ENCODE measurements at places on chromosomes 5 and 9.

- no peak for DNase-seq
Measured at GRCh38 chr9:16930578-16930977, 60.1 kb upstream of the BNC2 start.

DNA sequence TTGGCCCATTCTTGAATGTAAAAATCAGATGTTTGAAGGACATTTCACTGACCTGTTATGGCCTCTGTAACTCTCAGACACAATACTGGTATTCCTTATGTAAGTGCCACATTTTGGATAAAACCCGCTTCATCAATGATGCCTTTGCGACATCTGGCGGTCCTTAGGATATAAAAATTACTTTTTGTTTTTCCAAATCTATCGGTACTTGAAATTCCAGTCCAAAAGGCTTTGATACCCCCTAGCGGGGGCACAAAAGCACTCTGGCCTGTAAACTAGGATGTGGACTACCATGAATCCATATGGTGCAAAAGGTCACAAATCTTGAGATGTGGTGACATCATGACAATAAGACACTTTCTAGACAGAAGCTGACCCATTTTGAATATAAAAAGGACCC is 291.8 kb downstream of the KIAA0825 start:
- no peak for DNase-seq

DNA sequence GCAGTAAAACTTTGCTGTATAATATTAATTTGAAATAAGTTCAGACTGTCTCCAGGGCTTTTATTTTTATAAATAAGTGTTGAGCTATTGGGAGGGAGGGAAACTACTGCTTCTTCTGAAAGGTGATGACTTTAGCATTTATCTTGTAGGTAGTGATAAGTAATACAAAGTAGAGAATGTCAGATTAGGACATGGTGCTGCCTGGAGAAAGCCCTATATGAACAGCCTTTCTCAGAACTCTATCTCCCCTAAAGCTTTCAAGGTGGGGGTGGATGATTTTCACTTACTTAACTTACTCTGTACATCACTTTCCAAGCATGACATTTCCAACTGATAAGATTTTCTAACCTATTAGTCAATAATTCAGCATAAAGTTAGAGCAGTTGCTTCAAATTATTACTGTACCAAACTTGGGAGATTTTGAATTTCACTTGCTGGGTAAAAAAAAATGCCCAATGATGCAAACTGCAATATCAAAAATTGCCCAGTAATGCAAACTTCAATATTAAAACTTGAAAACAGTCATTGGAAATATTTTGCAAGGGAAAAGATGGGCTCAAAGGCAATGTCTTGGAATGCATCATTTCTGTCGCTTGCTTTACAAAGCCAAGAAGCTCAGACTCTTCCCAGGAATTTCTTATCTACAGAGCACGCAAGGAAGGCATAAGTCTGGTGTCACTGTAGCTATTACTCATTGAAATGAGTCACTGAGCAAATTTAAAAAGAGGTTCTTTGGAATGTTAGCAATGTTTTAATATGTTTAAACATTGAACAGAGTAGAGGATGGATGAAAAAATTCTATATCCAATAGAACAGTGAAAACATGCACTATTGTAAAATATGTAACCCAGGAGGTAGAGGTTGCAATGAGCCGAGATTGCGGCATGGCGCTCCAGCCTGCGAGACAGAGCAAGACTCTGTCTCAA is 569.5 kb downstream of the PSAT1 start:
- no peak for DNase-seq

DNA sequence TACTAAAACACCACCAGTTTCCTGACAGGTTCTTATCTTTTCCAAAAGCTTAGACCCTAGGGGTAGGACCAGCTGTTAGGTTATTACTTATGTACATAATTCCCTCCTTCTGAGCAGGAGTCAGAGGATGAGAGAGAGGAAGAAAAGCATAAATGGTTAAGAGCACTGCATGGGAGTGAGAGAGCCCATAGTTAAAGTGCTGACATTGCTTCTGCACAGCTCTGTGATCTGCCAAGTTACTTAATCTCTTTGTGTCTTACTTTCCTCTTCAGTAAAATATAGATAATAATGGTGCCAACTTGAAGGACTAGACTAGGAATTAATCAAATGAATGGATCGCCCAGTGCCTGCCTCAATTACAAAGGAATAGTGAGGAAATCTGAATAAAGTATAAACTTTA is 66.4 kb downstream of the NRG2 start:
- no peak for DNase-seq

DNA sequence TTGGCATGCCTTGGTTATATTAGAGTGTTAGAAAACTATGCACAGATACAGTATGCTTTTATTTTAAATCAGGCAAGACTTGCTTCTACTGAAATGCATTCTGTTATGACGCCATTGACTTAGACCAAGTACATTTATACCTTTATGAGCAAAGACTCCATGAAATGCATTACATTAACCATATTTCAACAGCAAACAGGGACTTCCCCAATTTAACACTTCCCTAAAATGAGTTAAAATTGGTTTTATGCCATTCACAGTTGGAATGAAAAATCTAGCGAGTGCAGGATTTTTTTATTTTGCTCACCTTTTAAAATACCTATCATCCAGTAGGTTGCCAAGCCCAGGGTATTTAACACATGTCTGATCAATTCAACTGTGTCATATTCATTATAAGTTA is 272.1 kb upstream of the IZUMO3 start:
- DNase-seq, result no peak

- DNase-seq, result no peak
Measured at GRCh38 chr9:70061776-70062175, 18.1 kb downstream of the MAMDC2 start.

DNA sequence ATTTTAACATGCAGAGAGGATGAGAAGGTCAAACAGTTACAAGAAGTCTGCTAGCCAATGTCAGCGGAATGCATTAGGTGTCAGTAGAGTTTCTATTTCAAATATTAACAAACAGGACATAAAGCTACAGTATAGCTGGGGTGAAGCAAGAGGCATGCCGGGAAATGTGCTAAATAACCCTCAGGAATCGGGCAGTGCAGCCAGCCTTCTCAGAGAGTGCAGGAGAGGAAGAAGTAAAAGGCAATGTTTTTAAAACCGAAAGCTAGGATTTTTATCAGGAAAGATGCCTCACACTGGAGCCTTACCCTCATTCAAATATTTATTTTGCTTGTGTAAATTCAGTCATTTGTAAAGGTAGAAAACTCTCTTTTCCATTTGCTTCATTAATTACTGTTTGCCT is 59.1 kb upstream of the SH3GL2 start:
- DNase-seq, result no peak

DNA sequence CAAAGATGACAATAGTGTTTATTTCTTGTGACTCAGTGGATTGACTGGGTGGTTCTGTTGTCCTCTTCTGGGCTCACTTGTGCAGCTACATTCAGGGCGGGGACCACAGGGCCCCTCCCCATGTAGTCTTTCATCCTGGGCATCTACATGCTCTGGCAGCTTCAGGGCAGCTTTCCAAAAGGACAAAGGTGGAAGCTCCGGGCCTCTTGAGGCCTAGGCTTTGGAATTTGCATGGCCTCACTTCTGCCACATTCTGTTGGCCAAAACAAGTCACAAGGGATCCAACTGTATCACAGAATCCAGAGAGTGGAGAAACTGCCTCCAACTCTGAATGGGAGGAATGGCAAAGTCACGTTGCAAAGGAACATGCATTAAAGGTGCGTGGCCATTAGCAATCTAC is 64.3 kb downstream of the ARHGAP26 start:
- DNase-seq, result no peak

DNA sequence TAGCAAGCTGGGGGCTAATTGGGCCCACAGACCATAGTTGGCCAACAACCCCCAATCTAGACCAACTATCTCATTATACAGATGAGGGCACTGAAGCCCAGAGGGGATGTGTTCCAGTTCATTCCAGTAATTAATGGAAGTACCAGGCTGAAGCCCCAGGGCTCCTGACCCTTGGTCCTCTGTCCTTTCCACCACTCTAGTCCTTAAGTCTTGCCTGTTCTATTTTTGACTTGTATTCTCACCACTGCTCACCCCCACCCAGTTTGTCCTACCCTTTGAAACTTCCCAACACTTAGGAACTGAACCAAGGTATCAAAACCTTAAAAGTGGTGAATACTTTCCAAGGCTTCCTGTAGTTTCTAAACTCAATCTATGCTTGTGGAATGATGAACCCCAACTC is 407.4 kb downstream of the ENC1 start:
- no peak for DNase-seq

DNA sequence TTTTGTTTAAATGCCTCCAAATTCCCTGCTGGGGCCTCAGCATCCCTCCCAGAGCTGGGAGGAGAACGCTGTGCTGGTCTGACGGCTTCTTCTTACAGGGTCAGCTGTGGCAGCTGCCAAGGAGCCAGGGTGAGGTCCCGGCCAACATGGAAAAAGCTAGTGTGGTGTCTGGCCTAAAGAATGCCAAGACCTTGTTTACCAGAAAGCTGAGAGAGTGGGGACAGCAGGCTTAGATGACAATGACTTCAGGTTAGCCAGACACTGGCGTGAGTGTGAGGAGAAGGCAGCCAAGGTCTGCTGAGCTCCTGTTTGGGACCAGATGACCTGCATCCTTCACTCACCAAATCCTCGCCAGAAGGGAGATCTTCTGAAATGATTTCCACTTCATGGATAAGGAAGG is 112.5 kb downstream of the CRB2 start:
- no peak for DNase-seq

- DNase-seq, result no peak
Measured at GRCh38 chr5:167294882-167295680, 996.4 kb upstream of the WWC1 start.

DNA sequence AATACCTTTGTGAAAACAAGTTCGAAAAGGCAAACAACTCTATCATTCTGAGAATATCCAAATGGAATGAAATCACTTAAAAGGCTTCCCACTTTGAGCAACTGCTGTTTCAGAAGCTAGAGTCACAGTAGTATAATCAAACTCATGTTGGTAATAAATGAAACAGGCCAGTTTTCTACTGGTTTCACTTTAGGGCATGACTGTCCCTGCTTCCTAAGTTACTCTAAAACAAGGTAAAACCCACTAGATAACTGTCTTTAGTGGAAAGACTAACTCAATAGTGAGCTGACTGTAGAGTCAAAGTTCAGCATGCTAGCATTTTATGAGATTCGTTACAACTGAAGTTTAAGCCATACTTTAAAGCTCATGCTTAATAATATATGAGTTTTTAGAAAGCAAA is 6.0 kb downstream of the CDC26 start:
- DNase-seq, result no peak

DNA sequence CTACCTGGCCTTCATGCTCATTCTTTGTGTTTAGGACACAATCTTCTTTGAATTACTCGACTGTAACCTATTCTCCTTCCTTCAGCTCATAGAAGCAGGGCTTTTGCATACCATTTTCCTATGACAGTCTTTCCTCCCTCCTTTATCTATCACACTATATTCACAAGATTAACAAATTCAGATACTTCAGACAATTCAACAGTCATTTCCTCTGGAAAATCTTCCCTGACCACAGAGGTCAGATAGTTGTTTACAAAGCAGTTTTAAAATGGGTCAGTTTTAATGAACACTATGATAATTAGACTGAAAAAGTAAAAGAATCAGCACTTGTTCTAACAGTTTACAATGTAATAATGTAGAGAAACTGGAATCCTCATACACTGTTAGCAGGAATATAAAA is 4.3 kb downstream of the CAAP1 start:
- no peak for DNase-seq

- no peak for DNase-seq
Measured at GRCh38 chr5:137218471-137218870, 280.7 kb downstream of the SPOCK1 start.

DNA sequence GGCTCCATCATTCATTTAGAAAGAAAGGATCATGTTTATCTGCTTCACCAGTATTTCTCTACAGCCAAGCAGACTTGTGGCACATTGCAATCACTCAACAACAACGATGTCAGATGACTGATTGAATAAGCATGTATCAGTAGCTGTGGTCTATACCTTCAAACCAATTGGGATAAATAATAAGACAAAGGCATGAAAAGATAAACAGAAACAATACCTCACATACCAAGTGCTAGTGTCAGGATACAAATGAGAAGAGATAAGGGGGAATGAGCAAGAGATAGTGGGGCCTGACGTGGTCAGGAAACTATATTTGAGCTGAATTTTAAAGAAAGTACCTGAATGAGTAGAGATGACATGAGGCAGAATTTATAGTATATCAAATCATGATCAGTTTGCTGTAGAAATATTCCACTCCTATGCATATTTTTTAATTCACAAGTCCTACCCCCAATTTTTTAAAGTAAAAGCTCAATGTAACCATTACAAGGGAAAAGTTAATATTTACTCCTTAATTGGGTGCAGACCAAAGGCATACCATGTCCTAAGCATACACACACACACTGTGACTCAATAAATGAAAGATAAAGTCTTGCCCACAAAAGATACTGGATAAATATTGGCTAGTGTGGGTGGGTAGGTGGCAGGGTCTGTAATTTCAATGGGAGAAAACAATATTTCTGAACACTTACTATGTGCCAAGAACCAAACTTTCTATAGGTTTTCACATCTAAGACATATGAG is 284.5 kb downstream of the SPOCK1 start:
- DNase-seq, result no peak

DNA sequence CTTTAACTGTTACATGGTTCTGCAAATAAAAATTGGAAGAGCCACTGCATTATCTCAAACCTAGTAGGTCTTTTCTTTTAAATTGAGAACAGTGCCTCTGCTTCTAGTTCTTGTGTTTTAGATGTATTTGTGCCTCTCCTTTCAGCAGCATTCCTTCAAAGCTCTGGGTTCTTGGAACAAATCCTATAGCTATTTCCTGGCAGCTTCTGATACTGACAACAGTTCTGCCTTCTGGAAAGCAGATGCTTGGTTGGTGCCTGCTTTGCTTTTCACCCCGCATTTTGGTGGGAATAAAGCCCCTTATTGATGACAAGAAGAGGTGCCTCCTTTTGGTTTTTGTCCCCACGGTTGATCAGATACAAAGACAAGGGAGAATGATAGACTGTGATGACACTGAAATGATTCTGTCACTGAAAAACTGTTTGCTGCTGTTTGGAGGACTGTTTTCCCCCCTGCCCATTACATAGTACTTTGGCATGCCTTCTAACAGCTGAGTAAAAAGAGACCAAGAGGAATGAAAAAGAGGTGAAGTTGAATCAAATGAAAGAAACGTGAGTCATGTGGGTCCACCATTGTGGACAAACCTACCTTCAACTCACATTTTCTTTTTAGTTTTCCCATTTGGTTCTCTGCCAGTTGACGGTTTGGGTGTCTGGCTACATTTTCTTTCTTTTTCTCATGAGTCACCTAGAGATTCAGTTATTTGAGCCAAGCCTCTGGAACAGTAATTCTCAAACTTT is 5.6 kb downstream of the PTCD2 start:
- DNase-seq, result no peak

- no peak for DNase-seq
Measured at GRCh38 chr9:4490705-4491625, 697 bp downstream of the SLC1A1 start.

All from stimulated activated CD8-positive, alpha-beta memory T cell treated with anti-CD3 and anti-CD28 coated beads, Interleukin-4, amount 100 ng/mL, for 1 hour (primary cell).